ENCODE measurements at places on chromosomes 4 and X. TPM values are rescaled to one million over a fixed set of nuclear protein-coding genes. Genes with fewer than 3 reads are reported as not detected.

The ZNF718 gene
- 5.1 TPM for total RNA-seq

The SRPK3 gene
- 0.58 TPM for total RNA-seq

The PAK3 gene
- 1.2 TPM for total RNA-seq

The F9 gene
- total RNA-seq = not detected

The TLR2 gene
- total RNA-seq = 0.58 TPM

The PABPC5 gene
- 2.9 TPM for total RNA-seq

Data from smooth muscle cell of trachea (primary cell).